Activated T-helper 1 cell treated with Interleukin-2 at 50 U/mL for 16 hours (primary cell): ENCODE measurements at places on chromosomes 7 and 10.

DNA sequence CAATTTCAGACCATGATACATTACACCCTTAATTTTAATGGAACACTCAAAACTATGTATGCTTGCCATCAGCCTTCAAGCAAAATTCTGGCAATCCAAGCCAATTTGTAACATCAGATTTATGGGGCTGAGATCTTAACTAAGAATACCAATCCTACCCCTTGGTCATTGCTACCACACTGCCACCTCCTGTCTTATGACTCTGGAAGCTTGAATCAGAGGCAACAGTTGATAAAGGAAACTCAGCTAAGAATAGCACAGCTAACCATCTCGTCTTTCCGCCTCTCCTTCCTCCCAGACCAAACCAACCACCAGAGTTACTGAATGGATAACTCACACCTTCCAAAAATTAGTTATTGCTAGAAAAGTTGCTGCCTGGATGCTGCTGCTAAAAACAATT lies 7.4 kb downstream of the IGF2BP3 start:
- no peak for DNase-seq

DNA sequence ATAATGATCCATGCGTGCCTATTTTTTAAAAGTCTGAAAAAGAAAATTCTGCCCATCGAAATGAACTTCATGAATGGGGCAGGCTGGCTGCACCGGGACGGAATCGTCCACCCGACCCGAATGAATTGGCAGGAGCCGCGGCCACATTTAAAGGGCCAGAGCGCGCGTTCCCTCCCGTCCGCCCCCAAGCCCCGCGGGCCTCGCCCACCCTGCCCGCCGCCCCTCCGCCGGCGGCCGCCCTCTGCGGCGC lies 319 bp upstream of the GATA3 start:
- no peak for DNase-seq

- no peak for DNase-seq
These were observed 63.5 kb upstream of the EN2 start for GRCh38 chr7:155394413-155394812.

DNA sequence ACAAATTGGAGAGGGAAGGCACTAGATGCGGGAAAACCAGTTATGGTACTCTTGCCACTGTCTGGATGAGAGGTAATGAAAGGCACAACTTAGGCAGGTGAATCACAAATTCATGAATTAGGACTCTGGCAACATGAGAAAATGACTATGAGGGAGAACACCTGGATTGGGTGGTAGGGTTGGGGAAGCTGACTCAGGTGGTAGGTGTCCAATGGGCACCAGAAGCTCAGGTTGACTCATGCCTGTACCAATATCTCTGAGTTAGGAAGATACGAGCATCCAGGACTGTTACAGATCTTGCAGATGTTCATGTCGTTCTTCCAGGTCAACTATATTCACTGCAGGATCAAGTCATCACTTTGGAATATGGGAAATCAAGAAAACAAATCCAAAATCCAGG lies 56.7 kb downstream of the NPY start:
- DNase-seq: no peak

DNA sequence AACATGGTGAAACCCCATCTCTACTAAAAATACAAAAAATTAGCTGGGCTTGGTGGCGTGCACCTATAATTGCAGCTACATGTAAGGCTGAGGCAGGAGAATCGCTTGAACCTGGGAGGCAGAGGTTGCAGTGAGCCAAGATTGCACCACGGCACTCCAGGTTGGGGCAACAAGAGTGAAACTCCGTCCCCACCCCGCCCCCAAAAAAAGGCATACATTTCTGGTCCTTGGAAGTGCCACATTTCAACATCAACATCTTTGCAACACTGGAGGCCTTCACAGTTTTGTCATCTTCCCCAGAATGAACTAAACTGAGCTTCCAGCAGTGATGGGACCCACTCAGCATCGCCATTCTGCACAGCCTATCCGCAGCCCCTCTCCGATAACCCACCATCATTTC lies 36.6 kb downstream of the FAM53B start:
- no peak for DNase-seq

DNA sequence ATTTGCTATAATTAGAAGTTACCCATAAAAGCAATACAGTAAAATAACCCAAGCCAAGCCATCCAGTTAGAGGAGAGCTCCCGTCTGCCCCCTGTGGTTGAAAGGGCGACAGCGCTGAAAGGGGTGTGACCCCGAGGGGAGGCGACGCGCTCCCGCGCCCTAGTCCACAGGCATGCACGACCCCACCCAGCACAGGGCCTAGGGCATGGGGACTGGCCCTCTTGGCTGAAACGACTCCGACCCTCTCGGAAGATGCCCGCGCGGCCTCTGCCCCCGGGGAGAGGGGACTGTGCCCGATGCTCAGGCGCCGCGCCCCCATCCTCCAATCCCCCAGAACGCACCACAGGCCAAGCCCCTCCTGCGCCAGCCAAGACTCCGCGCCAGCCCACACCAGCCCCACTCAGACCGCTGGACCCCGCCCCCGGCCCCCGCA lies 64.0 kb downstream of the CSGALNACT2 start:
- no peak for DNase-seq

DNA sequence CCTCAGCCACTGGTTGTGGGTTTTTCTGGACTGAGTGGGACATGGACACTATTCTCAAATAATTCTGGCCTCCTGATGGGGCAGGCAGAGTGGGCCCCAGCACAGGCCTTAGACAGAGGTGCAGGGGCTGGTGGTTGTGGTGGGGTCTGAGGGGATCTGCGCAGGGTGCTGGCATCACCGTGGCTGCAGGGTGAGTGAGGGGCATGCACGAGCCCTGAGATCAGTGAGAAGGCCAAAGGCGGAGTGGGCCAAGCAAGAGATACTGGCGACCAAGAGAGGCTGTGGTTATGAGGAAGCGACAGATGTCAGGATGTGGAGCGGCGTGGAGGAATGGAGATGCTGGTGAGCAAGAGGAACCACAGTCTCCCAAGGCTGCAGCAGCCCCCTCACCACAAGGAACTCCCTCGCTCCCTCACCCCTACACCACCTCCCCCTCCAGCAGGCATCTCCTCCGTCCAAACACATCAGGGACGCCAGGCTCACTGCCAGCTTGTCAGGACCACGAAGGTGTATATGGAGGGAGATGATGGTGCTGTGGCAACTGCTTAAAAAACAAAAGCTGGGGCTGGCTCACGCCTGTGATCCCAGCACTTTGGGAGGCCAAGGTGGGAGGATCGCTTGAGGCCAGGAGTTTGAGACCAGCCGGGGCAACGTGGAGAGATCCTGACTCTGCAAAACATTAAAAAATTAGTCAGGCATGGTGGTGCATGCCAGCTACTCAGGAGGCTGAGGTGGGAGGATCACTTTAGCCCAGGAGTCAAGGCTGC lies 9.6 kb downstream of the PRF1 start:
- DNase-seq: no peak

DNA sequence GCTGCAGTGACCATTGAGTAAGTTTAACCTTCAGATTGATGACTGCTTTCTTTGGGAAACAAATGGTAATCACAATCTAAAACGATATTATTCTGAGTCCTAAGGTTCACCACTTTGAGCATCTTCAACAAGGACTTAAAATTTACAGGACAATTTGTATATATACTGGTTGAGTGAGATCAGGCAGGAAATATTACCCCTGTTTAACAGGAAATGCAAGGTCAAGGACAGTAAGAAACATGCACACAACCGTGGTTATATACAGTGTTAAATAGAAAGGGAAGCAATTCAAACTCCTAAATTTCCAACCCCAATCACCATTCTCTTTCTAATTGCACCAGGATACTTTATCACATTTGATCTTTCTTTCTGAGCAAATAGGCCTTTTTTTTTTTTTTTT lies 96.1 kb downstream of the ZNF277 start:
- no peak for DNase-seq

DNA sequence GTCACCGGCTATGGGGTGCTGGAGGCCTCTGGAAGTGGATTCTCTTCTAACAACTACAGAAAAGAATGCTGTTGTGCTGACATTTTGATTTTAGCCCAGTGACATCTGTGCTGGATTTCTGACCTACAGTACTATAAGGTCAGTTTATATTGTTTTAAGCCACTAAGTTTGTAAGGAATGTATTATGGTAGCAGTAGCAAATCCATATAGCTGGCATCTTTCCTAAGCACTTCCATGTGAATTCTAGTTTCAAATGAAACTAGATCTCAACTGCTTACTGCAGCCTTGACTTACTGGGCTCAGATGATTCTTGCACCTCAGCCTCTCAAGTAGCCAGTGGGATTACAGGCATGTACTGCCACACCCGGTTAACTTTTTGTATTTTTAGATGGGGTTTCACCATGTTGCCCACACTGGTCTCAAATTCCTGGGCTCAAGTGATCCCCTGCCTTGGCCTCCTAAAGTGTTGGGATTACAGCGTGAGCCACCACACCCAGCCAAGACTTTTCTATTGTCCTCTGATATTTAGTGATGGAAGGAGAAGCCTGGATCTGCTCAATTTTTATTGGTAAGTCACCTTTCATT lies 414.0 kb downstream of the PHTF2 start:
- DNase-seq: no peak

- DNase-seq: peak; percentile 60
These were observed at the start of gene FAS for GRCh38 chr10:88990384-88991160. Gene FAS (plus strand): TSS chr10:88990798. CDS start chr10:88990877, 79 bp downstream.

DNA sequence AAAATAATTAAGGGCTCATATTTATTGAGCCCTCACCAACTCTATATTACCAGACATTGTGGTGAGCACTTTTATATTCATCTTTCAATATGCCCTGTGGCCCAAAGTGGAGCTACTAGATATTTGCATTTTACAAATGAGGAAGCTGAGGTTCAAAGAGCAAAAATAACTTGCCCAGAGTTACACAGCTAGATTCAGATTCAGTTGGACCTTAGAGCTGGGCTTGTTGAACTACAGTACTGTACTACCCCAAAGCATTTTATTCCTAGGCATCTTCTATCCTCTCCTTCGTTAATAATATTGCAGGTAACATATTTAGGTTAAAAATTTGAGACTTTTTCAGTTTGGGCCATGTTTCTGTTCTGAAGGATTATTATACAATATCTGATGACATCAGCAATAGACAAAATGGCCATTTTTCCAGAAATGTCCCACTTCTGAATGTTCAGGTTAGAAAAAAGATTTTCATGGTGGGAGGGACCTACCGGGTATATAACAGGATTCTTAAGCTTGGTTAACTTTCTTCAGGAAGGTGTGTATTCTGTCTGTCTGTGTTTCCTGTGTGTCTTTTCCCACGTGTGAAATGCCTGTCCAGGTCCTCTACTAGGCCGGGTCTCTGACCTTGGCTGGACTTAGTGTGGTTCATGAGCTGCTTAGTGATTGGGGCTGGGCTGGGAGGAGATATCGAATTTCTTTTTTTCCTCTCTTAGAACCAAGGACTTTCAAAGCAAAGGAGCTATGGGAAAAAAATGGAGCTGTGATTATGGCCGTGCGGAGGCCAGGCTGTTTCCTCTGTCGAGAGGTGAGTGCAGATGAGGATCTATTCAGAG lies 13.6 kb downstream of the PRXL2A start:
- DNase-seq: no peak

- no peak for DNase-seq
These were observed 86.6 kb downstream of the ODAD2 start for GRCh38 chr10:27912231-27912630.

DNA sequence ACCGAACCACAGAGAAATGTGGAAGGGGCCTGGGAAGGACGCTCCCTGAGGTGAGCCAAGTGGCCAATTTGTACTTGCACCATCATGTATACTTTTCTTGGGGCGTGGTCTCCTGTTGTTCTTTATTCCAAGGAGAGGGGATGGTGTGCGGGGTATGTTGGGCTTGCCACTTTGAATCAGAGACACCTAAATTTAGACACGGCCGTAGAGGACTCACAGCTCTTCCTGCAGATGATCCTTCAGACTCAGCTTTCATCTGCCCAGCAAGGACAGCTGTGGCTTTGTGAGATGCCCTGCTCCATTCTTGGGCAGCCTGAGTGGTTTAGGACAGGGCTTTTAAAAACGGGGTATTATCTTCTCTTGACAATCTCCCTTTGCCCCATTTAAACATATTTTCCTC lies 473.2 kb downstream of the REEP3 start:
- no peak for DNase-seq

GRCh38 chr7:24570983-24571382 lies 2.3 kb upstream of the PALS2 start:
- no peak for DNase-seq

GRCh38 chr10:37947526-37947925 lies 28.9 kb downstream of the ZNF25 start:
- no peak for DNase-seq

- no peak for DNase-seq
These were observed 37.2 kb downstream of the FAM149B1 start for GRCh38 chr10:73205081-73205480.

GRCh38 chr10:34526186-34526585 lies 288.9 kb downstream of the PARD3 start:
- no peak for DNase-seq

DNA sequence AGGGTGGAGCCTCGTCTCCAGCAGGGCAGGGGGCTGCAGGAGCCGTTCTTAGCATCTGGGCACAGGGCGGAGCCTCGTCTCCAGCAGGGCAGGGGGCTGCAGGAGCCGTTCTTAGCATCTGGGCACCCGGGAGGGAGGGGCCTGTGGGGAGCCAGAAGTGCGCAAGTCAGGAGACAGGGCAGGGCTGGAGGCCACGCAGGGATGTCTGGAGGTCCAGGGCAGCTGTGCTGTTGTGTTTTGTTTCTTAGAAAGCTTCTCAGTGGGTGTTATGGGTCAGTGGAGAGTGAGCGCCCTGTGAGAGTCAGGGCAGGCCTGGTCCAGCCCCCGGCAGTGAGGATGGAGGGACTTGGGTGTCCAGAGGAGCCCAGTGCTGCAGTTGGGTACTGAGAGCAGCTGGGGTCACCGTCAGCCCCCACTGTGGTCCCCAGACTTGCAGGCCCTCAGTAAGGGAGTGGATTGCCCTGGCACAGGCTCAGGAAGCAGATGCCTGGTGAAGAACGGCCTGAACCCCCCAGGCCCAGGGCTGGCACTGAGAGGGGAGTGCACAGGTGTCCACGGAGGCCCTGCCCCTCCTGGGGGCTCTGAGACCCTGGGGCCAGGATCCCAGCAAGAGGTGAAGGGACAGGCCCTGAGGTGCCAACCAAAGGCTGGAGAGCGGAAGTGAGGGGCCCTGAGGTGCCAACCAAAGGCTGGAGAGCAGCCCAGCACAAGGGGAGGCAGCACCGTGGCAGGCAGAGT lies 29.8 kb downstream of the FAM20C start:
- no peak for DNase-seq

GRCh38 chr7:45033261-45033930 lies 33.4 kb downstream of the CCM2 start:
- no peak for DNase-seq

GRCh38 chr10:75076348-75076747 lies 35.1 kb upstream of the SAMD8 start:
- no peak for DNase-seq

DNA sequence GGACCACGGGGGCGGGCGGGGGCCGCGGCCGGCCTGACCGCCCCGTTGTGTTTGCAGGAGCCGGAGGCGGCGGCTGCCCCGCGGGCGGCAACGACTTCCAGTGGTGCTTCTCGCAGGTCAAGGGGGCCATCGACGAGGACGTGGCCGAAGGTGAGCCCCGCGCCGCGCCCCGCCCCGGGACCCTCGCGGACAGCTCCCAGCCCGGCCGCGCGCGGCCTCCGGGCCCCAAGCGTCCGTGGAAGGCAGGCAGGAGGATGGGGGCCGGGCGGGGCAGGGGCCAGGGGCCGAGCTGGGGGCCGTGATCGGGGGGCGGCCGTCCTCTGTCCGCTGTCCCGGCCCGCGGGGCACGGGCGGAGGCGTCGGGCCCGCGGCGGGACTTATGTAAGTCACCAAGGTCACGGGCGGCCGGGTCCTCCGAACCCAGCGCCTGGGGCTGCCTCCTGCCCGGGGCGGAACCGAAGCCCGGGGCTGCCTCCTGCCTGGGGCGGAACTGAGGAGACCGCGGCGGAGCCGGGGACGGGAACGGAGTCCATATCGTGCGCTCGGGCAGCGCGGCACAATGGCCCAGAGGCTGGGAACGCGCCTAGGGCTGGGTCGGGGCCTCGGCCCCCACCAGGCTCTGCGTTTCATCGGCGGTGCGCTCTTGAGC lies 497 bp downstream of the PPP2R2D start:
- DNase-seq: peak; percentile 35
